ENCODE measurements at places on chromosomes 16 and 17. TPM values are rescaled to one million over a fixed set of nuclear protein-coding genes. Genes with fewer than 3 reads are reported as not detected.
A peak's percentile ranks its signal among the peaks of the same experiment; 100 is the strongest.

RND2 gene
- total RNA-seq = 0.26 TPM

KRTAP1-5 gene
- not detected for total RNA-seq

BCL6B gene
- 0.48 TPM for total RNA-seq

WFIKKN1 gene
- 9.2 TPM for total RNA-seq

ACSM3 gene
- 2.4 TPM for total RNA-seq

SECTM1 gene
- total RNA-seq = 6.3 TPM

ATP5PD gene
- 306 TPM for total RNA-seq

CLEC3A gene
- not detected for total RNA-seq

TBC1D3C gene
- total RNA-seq = 0.31 TPM

SLC6A2 gene
- 0.50 TPM for total RNA-seq

FAM20A gene
- not detected for total RNA-seq

ZP2 gene
- total RNA-seq = not detected

TMEM231 gene
- total RNA-seq = 18.8 TPM

GRCh38 chr17:67123699-67124098 lies 79.3 kb downstream of the CACNG1 start:
- DNase-seq = no peak

- no peak for DNase-seq
Observed at GRCh38 chr16:63982741-63983140, 1139.1 kb downstream of the CDH11 start.

DNA sequence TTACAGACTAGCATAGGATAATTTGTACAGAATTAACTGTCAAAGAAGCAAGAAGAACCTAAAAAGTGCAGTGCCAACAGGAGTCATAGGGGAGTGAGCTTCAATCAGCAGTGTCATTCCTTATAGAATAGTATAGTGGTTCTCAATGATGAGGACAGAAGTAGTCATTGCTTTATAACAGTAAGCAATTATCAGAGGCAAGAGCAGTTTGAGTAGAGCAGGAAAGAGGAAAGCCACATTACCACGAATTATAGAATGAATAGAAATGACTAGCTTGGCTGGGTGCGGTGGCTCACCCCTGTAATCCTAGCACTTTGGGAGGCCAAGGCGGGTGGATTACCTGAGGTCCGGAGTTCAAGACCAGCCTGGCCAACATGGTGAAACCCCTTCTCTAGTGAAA lies 209.7 kb upstream of the TBX2 start:
- no peak for DNase-seq

- no peak for DNase-seq
Observed at GRCh38 chr17:33040461-33040860, 48.8 kb downstream of the SPACA3 start.

DNA sequence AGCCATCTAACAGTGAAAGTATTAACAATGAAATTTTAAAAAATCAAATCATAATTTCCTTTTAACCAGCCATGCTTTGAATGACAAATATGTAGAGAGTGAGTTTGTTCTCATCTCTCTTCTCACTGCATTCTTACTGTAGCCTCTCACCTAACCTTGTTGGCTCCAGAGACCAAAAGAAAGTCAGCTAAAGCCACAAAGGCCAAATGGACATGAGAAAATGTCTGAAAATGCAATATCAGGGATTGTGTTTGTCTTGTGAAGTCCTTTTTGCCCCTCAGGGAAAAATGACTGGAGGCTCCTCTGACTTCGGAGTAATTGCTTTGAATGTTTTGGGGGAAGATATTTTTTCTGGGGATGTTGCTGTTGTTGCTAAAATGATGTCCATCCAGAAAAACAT lies 166.3 kb downstream of the SLC39A11 start:
- no peak for DNase-seq

- no peak for DNase-seq
Observed at GRCh38 chr17:6558276-6558675, 1.9 kb upstream of the PITPNM3 start.

DNA sequence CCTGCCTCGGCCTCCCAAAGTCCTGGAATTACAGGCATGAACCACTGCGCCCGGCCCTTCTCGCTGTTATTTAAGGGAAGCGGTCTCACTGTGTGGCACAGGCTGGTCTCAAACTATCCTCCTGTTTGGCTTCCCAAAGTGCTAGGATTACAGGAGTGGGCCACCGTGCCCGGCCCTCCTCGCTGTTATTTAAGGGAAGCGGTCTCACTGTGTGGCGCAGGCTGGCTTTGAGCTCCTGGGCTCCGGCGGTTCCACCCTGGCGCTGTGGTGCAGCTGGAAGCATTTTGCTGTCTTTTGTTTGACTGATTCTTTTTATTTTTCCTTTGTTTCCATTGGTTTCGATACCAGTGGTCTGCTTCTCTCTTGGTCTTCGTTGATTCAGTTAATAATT lies 40.7 kb downstream of the FOXK2 start:
- DNase-seq = no peak

- DNase-seq = no peak
Observed at GRCh38 chr16:67726106-67727034, 7.3 kb upstream of the GFOD2 start.

- DNase-seq = no peak
Observed at GRCh38 chr17:41914358-41914766, 4.4 kb downstream of the ACLY start.

- DNase-seq = no peak
Observed at GRCh38 chr17:15261802-15262290, 3.3 kb downstream of the PMP22 start.

GRCh38 chr16:27966756-27967155 lies 96.8 kb downstream of the GSG1L start:
- DNase-seq = no peak

- DNase-seq = no peak
Observed at GRCh38 chr17:75295201-75296158, 6.2 kb upstream of the SLC25A19 start.

DNA sequence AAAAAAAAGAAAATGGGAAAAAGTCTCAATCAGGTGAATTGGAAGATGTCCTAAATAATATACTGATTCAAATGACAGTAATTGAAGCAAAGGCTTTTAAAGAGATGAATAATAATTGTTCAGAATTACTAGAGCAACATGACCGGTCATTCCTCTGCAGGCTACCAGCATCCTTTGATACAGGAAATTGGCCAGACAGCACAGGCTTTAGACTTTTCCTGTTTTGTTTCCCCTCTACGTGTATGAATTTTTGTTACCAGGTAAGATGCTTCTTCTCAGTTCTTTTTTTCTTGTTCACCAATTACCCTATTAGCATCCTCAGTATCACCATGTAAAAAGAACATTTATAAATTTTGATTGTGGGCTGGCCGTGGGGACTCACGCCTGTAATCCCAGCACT lies 77.5 kb downstream of the RPGRIP1L start:
- DNase-seq = no peak

- DNase-seq = no peak
Observed at GRCh38 chr17:60059082-60059481, 19.6 kb downstream of the HEATR6 start.

DNA sequence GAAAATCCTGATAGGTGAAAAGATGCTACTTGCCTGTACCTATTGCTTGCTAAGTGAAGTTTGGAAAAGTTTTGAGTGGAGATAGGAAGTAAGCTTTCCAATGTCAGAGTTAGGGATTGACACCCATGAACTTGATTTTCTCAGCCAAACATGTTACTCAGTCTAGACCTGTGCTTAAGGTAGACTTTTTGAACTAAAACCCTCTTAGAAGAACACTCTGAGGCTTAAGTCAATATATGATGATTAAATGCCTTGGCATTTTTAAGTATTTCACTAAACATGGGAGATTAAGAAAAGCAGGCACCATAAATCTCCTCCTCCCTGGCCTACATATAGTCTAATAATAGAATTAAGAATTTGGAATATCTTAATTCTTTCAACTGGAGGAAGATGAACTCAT lies 785.6 kb upstream of the SOX9 start:
- no peak for DNase-seq

DNA sequence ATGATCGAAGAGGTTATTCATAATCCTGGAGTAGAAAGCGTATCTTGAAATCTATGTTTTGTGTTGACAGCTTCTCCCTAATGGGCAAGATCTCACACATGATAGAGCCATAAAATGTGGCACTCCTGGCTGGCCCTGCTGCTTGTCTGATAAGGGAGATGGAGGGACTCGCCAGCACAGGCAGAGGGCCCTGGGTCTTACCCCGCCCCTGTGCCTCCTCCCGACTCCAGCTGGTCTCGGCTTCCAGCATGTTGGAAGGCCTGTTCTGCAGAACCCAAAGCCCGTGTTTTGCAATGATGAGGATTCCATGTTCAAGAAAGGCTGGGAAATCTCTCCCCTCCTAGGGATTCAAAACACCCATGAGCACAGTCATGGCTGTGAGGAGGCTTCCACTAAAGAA lies 106.7 kb upstream of the SDK2 start:
- DNase-seq = no peak

- no peak for DNase-seq
Observed at GRCh38 chr16:57637424-57637823, 9.0 kb downstream of the ADGRG1 start.

DNA sequence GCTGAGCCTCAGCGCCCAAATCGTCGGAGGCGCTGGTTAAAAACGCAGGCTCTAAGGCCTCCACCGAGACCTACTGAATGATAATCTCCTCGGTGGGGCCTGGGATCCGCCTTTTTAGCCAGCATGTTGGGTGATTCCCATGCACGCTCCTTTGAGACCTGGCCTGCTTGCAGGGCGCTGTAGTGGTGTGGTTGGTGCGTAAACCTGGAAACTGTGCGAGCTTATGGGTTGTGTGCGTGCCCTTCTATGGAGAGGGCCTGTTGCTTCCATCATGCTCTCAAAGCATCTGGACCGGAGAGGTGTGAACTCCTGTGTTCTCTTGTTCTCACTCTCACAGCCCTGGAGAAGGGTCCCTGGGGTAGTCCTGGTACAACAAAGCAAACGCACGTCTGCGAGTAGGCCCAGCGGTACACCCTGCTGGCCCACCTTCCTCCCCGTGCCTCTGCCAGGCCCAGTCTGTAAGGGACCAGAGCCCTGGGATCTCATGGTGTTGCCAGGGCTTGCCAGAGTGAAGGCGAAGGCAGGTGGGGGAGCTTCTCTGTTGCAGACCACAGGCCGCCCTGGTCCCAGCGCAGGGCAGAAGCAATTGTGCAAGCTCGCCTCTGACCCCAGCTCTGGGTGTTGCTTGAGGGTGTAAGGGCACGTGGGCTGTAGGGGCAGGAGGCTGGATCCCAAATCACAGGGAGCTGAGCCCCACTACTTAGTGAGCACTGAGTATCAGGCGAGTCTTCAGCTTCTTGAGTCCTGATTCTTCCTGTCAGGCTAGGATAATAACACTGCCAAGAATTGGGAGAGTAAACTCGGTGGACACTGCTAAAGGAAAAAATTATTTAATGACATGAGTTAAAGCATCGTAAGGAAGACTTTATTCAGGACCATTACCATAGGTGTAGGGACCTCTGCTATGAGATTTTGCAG lies 879 bp upstream of the LRRC75A start:
- no peak for DNase-seq

DNA sequence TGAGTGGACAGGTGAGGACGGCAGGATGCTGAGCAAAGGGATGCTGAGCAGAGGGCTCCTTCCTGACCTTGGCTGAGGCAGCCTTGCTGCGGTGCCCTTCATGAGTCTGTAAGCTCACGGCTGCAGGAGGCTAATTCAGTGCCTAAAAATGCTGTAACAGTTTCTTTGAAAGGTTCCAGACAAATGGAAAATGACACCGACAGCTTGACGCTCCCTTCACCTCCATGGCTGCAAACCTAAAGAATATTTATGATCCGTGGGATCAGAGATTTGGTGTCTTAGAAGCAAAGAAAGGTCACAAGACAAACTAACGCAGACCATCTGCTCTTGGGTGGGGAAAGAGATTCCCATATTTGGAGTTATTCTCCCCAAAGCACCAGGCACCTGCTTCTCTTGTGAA lies 28.0 kb downstream of the TOM1L2 start:
- DNase-seq = no peak

GRCh38 chr16:53346-54236 lies at the start of the genes POLR3K and SNRNP25:
POLR3K (minus strand) TSS chr16:53608; CDS start chr16:53586, 22 bp downstream.
SNRNP25 (plus strand) TSS chr16:53828; CDS start chr16:54017, 189 bp downstream.
- peak; percentile 99 for DNase-seq

DNA sequence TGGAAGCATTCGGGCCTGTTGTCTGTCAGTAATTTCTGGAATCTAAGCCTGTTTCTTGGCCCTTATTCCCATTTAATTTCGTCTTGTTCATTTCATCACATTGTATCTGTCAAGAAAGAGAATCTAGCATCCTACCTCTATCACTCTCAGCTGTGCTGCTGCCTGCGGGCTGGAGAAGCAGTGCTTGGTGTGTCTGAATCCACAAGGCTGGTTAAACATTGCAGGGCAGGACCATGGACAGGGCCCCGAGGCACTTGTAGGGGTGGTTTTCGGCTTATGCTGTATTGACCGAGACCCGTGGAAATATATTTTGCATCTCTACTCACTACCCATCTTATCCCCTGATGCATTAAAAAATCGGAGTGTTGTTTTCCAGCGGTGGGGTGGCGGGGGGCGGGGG lies 3.1 kb downstream of the RAB11FIP4 start:
- no peak for DNase-seq

DNA sequence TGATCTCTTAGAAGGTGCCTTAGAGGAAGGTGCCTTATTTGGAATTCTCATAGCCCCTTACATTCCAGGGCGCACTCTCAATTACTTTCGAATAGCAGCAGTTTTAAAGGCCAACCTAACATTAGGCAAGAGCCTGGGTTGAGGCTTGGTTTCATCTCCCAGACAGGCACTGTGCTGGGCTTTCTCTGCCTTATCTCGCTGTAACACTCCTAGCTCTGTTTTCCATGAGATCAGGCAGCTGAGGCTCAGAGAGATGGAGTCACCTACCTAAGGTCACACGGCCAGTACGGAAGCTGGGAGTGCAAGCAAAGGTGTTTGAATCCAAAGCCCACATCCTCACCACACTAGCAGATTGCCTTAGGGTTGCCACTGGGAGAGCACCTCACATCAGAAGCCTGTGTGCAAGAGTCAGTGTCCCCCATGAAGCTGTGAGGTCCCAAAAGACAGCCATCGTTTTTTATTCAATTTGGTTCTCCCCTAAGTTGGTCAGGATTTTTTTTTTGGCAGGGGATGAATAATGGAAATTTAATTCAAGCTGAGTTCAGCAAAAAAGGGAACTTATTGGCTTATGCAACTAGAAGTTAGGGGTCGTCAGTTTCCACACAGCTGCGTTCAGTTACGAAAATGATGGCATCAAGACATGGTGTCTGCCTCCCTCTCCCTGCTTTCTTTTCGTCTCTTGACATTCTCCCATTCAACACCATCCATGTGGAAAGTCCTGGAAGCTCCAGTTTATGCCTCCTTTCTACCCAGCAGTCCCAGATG lies 206.4 kb downstream of the KATNIP start:
- no peak for DNase-seq

DNA sequence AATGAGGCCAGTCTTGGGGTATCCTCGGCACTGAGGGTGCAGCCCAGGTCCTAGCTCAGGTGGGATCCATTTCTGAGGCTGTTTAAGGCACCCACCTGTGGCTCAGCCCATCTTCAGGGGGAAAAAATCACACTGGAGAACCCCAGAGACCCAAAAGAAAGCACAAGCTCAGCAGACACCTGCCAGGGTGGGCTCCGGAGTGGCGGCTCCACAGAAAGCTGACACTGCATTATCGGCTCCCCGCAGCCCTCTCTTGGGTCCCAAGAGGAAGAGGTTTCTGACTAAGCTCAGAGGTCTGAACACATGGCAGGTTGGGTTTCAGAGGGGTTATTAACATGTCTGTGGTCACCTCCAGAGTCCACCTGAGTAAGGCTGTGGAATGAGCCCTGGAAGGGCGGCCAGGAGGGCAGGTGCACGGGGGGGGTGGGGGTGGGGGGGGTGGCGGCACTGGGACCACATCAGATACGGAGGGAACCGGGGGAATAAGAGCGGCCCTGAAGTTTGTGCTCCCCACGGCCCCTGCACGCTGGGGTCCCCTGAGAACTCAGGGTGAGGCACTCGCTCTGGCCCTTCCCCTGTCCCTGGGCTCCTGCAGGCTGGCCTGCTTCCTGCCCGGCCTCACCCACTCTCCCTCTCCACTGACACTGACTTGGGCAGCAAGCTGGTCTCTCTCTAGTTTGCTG lies 79.5 kb downstream of the TIMM22 start:
- no peak for DNase-seq

All from PC-9 (cell line).